Caco-2 (cell line): ENCODE measurements at places on chromosomes 7 and 10.

DNA sequence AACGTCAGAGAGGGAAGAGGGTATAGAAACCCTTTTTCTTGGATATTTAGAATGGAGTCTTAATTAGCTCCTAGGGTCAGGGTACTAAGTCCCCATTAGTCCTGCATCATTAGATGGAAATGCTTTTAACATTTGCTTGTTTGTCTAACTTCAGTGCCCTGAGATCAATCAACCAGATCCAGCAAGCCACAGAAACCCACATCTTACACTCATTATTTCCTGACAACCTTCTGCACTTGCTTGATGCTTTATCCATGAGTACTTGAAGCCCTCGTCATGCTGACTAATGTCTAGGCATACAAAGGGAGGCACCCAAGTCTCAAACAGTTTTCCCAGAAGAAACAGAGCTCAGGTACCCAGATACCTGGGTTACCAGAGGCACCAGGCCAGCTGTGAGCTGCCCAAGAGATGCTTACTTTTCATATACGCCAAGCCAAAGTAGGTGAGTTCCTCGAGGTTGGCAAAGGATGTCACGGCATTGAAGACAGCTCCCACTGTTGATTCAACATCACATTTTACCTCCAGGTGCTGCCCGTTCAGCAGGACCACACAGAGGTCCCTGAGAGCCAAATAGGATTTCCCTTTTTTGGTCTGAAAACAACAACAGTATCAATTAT, 42.7 kb downstream of the FRMPD2 start:
- DNase-seq: peak; percentile 13
- H3K27me3 ChIP-seq: no peaks in the 10 kb centered on the region; the same call in 1 of the 2 replicates
- no peaks in the 10 kb centered on the region for H3K4me1 ChIP-seq

DNA sequence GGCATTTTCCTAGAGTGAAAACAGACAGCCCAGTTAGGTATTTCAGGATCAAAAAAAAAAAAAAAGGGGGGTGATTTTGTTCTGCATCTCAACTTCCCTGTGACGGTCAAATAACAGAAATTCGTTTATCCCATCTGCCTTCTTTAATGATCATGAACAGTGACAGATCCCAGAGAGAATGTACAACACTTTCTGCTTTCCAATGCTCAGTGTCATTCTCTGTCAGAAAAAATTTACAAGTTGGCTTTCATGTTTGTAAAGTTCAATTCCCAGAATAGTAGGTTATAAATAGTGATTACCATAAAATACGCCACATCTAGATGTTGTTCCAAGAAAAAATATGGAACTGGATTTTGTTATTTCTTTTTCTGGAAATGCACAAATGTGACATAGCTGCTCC, 1013.2 kb upstream of the PHF14 start:
- H3K27ac ChIP-seq: no peak overlapping the region
- no peaks in the 10 kb centered on the region for H3K27me3 ChIP-seq
- DNase-seq: no peak
- H3K4me1 ChIP-seq: no peaks in the 10 kb centered on the region
- no peak overlapping the region for H3K4me3 ChIP-seq
- H3K36me3 ChIP-seq: no peaks in the 10 kb centered on the region

DNA sequence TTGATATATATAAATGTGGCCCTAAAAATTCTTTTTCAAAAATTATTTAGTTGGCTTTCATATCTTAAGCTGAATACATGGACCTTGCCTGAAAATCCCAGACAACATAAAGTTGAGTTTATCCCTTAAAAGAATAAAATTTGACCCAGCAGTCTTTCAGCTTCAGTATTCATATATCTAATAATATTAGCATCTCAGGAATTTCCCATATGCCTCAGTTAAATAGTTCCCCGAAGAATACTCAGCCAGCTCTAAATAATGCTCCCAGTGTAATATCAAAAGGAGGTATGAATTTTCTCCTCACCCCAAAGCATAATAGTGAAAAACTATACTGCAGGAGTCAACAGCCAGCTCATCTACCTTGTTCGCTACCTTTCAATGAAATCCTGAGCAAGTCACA, 145.9 kb downstream of the CTNNA3 start:
- no peaks in the 10 kb centered on the region for H3K4me1 ChIP-seq
- no peaks in the 10 kb centered on the region for H3K27me3 ChIP-seq
- no peak overlapping the region for H3K27ac ChIP-seq
- no peaks in the 10 kb centered on the region for H3K36me3 ChIP-seq

DNA sequence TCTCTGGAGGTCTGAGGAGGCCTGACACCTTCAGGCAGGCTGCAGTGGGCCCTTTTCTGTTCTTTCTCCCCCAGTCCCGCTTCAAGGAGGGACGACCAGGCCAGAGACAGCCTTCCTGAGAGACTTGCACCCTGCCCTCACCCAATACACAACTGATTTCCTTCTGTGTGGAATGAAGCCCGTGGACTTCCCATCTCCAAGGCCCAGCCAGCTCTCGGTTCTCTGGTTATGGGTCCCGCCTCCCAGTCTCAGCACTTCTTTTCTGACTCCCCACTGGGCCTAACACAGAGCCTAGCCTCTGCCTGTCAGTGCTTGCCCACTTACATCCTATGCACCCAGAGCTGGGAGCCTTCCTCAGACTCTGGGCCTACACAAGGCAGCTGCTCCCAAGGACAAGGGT, 24.1 kb upstream of the ADCYAP1R1 start:
- no peak for DNase-seq
- H3K27me3 ChIP-seq: no peaks in the 10 kb centered on the region
- H3K27ac ChIP-seq: no peak overlapping the region
- H3K4me1 ChIP-seq: no peaks in the 10 kb centered on the region
- no peaks in the 10 kb centered on the region for H3K36me3 ChIP-seq
- no peak overlapping the region for H3K4me3 ChIP-seq

DNA sequence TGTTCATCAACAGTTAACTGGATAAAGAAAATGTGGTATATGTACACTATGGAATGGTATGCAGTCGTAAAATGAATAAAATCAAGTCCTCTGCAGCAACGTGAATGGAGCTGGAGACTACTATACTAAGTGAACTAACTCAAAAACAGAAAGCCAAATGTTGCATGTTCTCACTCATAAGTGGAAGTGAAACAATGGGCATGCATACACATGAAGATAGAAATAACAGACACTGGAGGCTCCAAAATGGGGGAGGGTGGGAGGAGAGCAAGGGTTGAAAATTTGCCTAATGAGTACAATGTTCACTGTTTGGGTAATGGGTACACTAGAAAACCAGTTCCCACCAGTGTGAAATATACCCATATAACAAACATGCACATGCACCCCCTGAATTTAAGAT, 179.5 kb downstream of the ZWINT start:
- no peak overlapping the region for H3K27ac ChIP-seq
- H3K27me3 ChIP-seq: no peaks in the 10 kb centered on the region; the same call in 1 of the 2 replicates

GRCh38 chr10:132699411-132700155, 86.4 kb downstream of the NKX6-2 start:
- DNase-seq: no peak
- no peaks in the 10 kb centered on the region; the same call in 1 of the 2 replicates for H3K36me3 ChIP-seq
- no peak overlapping the region for H3K4me3 ChIP-seq
- no peaks in the 10 kb centered on the region for H3K4me1 ChIP-seq

- no peaks in the 10 kb centered on the region for H3K27me3 ChIP-seq
- H3K36me3 ChIP-seq: peaks cover 1% of the 10 kb centered on the region
- H3K4me3 ChIP-seq: no peak overlapping the region
Measured at GRCh38 chr7:51219261-51219988, 97.2 kb downstream of the COBL start.

DNA sequence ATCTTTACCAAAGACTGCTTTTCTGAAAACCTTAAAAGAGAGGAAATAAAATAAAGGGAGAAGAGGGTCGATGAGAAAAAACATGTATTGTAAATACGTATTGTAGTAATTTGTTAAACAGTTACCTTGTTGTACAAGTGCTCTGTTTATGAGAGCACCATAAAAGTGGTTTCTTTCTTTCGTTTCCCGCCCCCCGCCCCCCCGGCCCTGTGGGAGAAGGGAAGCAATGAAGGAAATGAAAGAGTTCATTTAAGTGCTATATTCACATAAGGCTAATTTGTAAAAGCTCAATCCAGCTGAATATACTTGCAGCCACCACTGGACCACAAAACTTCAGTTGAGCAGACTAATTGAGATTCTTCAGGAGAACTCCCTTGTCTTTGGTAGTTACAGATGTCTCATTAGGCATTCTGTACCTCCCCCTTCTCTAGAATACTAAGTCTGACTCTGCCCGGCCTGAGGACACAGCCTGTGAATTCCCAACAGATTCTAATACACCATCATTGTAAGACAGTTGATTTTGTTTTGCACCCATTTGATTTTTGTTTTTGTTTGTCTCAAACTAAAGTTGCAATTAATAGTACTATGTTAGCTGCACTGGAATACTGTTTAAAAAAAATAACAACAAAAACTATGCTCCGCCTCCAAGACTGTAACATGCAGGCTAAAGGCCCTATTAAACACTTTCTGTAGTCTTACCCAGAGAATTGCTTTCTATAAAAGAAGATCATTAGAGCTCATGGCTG, 124.9 kb downstream of the ARHGAP12 start:
- no peak overlapping the region for H3K4me3 ChIP-seq
- H3K27me3 ChIP-seq: no peaks in the 10 kb centered on the region
- H3K36me3 ChIP-seq: peaks cover 3% of the 10 kb centered on the region
- H3K4me1 ChIP-seq: no peaks in the 10 kb centered on the region
- H3K27ac ChIP-seq: no peak overlapping the region
- no peak for DNase-seq

GRCh38 chr7:129493555-129493954, 8.8 kb upstream of the SMKR1 start:
- no peaks in the 10 kb centered on the region for H3K4me1 ChIP-seq
- no peaks in the 10 kb centered on the region for H3K36me3 ChIP-seq
- no peak overlapping the region for H3K27ac ChIP-seq
- H3K27me3 ChIP-seq: no peaks in the 10 kb centered on the region
- DNase-seq: no peak

GRCh38 chr7:32472015-32472414, 18.2 kb downstream of the LSM5 start:
- H3K4me3 ChIP-seq: no peak overlapping the region
- H3K27ac ChIP-seq: no peak overlapping the region
- H3K36me3 ChIP-seq: no peaks in the 10 kb centered on the region
- no peaks in the 10 kb centered on the region for H3K27me3 ChIP-seq

DNA sequence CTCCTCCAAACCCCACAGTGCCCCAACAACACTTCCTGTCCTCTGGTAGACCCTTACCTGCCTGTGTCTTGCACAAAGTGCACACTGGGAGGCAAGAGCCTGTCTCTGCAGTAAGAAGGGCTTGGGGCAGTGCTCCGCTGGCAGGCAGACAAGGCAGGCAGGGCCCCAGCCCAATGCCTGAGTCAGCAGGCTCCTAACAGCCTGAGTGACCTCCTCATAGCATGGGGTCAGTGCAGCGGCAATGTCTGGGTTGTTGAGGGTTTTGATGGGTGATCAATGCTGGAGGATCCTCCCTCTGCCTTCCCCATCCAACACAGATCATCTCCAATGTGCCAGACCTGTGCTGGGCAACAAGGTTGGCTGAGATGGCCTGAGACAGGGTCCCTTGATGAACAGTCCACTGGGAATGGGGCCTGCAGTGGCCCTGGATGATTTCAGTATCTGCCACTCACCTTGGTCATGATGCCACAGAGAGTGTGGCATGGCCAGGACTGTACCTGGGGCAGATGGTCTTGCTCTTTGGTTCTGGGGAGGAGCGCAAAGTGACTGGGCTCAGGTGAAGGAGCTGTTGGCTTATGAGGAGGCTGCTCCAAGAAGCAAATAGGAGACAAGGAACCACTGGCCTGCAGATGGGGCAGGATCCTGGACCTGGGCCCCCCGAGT, 55.6 kb upstream of the CAMK2B start:
- no peak overlapping the region for H3K27ac ChIP-seq
- no peaks in the 10 kb centered on the region for H3K27me3 ChIP-seq
- no peak for DNase-seq
- no peaks in the 10 kb centered on the region for H3K4me1 ChIP-seq
- H3K4me3 ChIP-seq: no peak overlapping the region

DNA sequence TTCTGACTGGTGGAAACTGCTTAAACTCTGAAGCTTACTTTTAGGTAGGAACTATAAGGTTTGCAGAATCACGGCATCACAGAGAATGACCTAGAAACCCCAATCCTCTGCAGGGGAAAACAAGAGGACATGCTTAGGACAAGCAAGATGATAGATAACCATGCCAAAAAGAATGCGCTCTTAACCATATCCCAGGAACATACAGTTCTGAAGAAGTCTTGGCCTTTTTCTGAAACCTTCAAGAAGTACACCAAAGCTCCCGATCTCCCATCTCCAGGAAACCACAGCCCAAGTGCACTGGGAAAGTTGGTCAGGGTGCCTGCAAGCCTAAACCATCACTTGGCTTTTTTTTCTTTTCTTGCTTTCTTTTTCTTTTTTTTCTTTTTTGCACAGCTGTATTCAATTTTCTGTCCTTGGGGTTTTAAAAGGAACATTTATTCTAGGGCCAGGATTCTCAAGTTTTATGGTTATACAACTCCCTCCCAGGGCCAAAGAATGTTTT, 12.2 kb upstream of the SVIL start:
- peaks cover 30% of the 10 kb centered on the region for H3K4me1 ChIP-seq
- H3K4me3 ChIP-seq: no peak overlapping the region
- H3K27me3 ChIP-seq: no peaks in the 10 kb centered on the region
- no peak overlapping the region for H3K27ac ChIP-seq

GRCh38 chr10:7255517-7255916, 155.3 kb downstream of the SFMBT2 start:
- no peak overlapping the region for H3K4me3 ChIP-seq
- no peaks in the 10 kb centered on the region for H3K36me3 ChIP-seq
- no peaks in the 10 kb centered on the region for H3K27me3 ChIP-seq

- H3K4me1 ChIP-seq: no peaks in the 10 kb centered on the region
- H3K27ac ChIP-seq: no peak overlapping the region
- H3K36me3 ChIP-seq: no peaks in the 10 kb centered on the region
- H3K4me3 ChIP-seq: no peak overlapping the region
- H3K27me3 ChIP-seq: no peaks in the 10 kb centered on the region
- DNase-seq: no peak
Measured at GRCh38 chr7:91041901-91042484, 222.2 kb upstream of the FZD1 start.

GRCh38 chr10:93186653-93187052, 113.0 kb downstream of the CYP26A1 start:
- peaks cover 2% of the 10 kb centered on the region; the same call in 1 of the 2 replicates for H3K4me1 ChIP-seq
- no peaks in the 10 kb centered on the region for H3K36me3 ChIP-seq
- H3K27ac ChIP-seq: no peak overlapping the region
- no peak for DNase-seq

GRCh38 chr10:121558238-121558637, 40.0 kb downstream of the FGFR2 start:
- H3K4me3 ChIP-seq: no peak overlapping the region
- H3K36me3 ChIP-seq: no peaks in the 10 kb centered on the region; the same call in 1 of the 2 replicates
- no peak overlapping the region for H3K27ac ChIP-seq
- peaks cover 44% of the 10 kb centered on the region for H3K4me1 ChIP-seq

DNA sequence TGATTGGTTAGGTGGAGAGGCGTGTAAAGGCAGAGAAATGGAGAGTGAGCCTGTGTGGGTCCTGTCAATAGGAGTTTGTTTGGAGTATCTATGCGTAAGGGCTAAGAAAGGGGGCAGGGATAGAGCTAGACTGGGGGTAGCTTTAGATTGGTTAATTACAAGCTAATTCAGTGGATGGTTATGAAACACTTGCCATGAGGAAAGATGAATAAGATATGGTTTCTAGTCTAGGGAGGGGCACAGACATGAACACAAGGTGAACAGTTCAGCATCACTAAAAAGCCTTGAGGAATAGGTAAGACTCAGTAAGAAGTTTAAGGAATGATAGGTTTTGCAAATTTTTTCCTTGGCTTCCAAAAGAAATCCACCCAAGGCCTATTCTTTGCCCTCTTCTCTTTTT, 50.6 kb downstream of the PLPP4 start:
- H3K27me3 ChIP-seq: no peaks in the 10 kb centered on the region
- H3K36me3 ChIP-seq: no peaks in the 10 kb centered on the region
- H3K4me1 ChIP-seq: no peaks in the 10 kb centered on the region
- no peak overlapping the region for H3K4me3 ChIP-seq
- no peak for DNase-seq
- H3K27ac ChIP-seq: no peak overlapping the region
